GM10248 (cell line): ENCODE measurements at places on chromosomes 4 and X.
A peak's percentile ranks its signal among the peaks of the same experiment; 100 is the strongest.

DNA sequence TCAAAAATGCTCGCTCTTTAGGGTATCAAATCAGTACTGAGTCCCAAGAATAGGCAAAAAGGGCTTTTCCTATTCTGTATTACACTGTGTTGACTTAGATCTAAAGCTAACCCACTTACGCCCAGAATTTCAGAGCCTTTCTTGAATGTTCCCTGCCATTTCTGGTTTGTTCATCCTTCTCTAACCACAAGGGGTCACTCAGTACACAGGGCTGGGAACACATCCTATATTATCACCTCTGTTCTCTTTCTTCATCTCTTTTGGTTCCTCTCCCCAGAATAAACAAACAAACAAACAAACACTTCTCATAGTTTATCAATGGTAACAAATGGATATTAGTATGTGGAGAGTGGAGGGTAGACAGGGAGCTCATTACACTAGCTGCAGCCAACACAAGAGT, 25.5 kb upstream of the MORC4 start:
- DNase-seq, result peak; percentile 8

DNA sequence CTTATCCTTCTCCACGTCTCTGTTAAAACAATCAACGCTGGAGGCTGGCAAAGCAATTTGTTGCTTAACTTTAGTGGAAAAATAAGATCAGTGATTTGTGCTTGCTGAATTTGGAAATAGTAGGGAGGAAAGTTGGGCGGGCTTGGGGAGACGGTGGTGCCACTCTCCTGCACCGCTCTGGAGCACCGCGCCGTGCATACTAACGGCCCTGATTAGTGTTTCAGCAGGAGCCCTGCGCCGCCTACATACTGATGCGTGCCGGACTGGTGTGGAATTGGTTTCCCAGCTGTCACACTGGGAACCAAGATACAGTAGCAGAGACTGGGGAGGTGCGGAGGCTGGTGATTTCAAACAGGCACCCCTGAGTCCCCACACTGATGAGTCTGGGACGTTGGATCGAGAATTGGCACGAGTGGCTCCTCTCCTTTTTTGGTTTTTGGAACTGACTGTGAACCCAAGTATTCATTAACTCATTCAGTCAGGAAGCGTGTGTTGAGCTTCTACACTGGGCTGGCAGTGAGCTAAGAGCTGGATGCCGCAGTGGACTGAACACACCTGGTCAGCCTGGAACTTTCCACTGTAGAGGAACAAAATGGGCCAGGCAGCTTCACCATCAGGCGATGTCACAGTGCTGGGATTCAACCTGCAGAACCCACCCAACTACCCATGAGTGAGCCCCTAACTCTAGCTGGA, 29.0 kb upstream of the PSAPL1 start:
- no peak for DNase-seq

- DNase-seq, result no peak
These were observed 10.8 kb downstream of the LARP7 start for GRCh38 chr4:112647785-112648184.

- no peak for DNase-seq
These were observed 127.8 kb downstream of the TSPAN5 start for GRCh38 chr4:98530572-98530971.

DNA sequence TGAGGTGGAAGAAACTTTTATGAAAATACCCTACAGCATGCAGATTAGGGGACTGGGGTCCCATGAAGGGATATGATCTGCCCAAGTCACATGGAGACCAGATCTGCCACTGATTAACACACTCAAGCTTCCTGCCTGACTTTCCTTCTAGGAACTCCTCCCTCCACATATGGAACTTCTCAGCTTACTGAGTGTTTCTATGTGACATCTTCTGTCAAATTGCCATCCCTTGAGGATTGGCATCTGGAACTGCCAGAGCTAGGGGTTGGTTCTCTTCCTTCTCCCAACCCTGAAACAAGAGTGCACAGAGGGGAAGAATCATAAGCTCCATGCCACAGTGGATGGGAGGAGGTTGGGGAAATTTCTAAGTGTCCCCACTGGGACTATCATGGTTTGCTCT, 150.6 kb upstream of the MBNL3 start:
- no peak for DNase-seq

DNA sequence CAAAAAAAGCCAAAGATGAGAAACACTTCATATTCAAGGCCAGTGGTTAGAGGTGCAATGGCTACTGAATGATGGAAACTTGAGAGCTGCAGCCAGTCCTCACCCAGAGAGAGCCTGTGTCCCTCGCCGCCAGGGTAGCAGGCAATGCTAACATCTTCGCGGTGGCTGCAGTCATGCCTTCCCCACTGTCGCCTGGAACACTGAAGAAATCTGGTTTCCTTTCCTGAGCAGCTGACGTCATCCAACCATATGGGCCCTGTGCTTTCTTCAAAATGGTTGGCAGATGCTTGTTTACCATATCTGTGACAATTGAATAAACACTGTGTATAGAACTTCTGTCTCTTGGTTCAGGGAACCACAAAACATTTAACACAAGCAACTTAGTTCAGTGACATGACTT, 39.7 kb downstream of the PRSS12 start:
- no peak for DNase-seq

DNA sequence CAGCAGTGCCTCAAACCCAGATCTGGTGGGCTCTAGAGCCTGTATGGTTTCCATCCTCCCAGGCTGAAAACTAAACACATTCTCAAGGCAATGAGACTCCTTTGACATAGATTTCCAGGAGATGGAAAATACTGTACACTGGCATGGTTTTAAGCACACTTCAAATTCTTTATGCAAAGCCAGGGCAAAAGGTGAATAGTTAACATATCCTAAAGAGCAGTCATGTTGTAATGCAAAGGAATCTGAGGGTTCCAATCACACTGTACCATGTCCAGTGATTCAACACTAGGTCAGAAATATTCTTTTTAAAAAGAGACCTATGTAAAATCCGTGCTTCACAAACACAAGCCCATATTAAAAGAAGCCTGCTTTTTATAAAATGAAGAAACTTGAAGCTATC, 195.3 kb downstream of the QDPR start:
- no peak for DNase-seq

DNA sequence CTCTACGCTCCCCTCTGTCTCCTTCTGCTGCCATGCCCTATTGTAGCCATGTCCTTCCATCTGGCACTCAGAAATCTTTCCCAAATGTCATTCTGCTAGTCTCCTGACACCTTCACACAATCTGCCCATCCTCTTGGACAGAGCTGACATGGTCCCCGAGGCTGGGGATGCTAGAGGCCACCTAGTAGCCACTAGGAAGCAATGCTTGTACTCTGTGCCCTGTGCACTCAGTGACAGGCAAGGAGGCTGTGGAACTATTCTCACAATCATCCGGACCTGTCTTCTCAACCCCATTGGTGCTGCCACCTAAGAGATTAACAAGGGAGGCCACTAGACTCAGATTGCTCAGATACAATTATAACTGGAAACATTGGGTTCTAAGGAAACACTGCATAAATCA, 112.6 kb upstream of the TMEM164 start:
- DNase-seq, result no peak

GRCh38 chrX:110036162-110037033, 33.5 kb downstream of the TMEM164 start:
- DNase-seq, result no peak

- DNase-seq, result no peak
These were observed 14.5 kb downstream of the LNX1 start for GRCh38 chr4:53576676-53577372.

- DNase-seq, result no peak
These were observed 1844.5 kb downstream of the PCDH7 start for GRCh38 chr4:32564626-32565025.
